ENCODE measurements at places on chromosomes 16 and 17.

GRCh38 chr17:78976907-78977680, 2.6 kb downstream of the LGALS3BP start:
- DNase-seq, result no peak

DNA sequence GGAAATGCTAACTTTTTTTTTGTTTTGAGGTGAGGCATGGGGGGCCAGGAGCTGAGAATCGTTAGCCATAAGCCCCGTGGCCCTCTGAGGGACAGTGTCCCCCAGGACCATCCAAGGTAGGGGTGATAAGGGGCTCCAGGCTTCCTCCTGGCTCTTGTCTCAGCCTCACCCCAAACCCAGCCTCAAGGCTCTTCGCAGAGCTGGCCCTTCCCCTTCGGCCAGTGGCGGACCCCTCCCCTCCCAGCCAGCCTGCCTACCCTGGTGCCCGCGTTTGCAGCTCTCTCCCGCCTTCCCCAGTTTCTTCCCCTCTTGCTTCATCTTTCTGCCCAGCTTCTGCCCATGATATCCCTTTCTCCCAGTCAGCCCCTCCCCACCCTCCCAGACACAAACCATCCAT, 22.7 kb upstream of the ATP2A3 start:
- no peak for DNase-seq

- DNase-seq, result no peak
Observed at GRCh38 chr17:34370997-34371395, 8.0 kb upstream of the CCL1 start.

- no peak for DNase-seq
Observed at GRCh38 chr17:75814900-75815373, 29.3 kb downstream of the UNC13D start.

- DNase-seq, result peak; percentile 22
Observed at GRCh38 chr17:1511756-1512321, 4.6 kb downstream of the INPP5K start.

DNA sequence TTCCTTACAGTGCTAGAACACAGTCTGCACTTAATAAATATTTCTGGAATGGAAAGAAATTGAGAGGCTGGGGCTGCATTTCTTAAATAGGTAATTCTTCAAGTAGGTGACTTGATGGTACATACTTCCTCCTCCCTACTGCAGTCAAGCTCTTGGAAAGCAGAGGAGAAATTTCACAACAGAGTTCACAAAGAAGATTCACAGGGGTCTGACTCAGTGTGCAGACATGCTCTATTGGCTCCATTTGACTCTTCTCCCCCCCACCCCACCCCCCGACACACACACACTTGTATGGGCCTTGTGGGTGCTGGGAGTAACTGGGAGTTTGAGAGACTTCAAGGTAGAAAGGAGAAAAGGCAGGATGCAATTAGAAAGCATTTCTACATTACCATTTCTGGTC, 6.2 kb upstream of the MYOCD start:
- DNase-seq, result no peak

- no peak for DNase-seq
Observed at GRCh38 chr17:82367724-82368524, 3.6 kb upstream of the UTS2R start.

DNA sequence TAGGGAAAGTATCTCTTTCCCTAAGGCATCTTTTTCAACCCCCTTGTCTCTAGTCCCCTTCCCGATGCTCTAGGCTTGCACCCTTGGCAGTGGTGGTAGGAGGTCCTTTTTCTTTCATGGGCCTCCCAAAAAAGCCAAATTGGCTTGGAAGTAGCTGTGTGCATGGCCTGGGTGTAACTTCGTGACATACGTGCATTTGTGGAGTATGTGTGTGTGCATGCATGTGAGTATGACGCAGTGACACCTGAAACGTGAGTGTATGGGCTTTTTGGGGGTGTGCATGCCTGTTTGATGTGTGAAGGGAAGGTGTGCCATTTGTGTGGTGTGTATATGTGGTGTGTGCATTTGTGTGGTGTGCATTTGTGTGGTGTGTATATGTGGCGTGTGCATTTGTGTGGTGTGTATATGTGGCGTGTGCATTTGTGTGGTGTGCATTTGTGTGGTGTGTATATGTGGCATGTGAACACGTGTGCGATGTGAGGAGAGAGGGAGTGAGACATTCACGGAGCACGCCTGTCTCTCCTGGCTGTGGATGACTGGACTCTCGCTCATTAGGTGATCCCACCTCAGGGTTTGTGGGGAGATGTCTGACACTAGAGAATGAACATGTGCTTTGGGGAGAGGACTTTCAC, 15.7 kb downstream of the IGFBP4 start:
- DNase-seq, result no peak
